GM04504 (cell line): ENCODE measurements at places on chromosomes 4 and X.

GRCh38 chr4:173573286-173573685 is 43.3 kb upstream of the HAND2 start:
- no peak for DNase-seq

DNA sequence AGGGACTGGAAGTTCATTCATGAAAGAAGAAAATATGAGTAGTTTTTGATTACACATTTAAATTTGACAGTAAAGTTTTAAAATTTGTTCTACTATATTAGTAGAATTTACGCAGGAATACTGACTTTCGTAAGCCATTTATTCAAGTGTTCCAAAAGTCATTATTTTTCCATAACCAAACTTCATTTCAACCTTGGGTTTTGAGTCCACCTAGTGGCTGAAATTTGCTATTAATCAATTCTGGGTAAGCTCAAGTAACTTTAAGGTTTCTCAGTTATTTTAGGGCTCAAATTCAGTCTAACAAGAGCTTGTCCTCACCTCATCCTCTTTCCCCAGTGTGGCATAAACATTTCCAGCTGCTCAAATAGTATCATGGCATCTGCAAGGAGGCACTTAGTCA is 175.4 kb downstream of the SH3BGRL start:
- DNase-seq: peak; percentile 7

DNA sequence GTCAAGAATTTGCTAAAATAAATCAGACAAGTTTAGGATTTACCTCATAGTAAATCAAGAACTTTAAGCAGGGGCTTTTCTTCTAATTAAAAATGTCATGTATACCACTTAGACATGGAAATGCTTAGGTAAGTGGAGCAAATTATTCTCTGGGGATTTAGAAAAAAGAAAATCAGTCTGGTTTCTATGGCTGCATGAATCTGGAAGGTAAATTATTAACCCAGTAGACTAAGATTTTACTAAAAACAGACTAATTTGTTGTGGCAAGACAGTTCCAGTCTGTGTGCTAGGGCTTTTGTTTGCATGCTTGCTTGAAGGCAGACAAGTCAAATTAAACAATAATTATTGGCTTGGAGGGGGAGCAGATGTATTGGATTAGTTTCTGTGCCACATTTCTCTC is 140.6 kb downstream of the TBL1X start:
- no peak for DNase-seq

DNA sequence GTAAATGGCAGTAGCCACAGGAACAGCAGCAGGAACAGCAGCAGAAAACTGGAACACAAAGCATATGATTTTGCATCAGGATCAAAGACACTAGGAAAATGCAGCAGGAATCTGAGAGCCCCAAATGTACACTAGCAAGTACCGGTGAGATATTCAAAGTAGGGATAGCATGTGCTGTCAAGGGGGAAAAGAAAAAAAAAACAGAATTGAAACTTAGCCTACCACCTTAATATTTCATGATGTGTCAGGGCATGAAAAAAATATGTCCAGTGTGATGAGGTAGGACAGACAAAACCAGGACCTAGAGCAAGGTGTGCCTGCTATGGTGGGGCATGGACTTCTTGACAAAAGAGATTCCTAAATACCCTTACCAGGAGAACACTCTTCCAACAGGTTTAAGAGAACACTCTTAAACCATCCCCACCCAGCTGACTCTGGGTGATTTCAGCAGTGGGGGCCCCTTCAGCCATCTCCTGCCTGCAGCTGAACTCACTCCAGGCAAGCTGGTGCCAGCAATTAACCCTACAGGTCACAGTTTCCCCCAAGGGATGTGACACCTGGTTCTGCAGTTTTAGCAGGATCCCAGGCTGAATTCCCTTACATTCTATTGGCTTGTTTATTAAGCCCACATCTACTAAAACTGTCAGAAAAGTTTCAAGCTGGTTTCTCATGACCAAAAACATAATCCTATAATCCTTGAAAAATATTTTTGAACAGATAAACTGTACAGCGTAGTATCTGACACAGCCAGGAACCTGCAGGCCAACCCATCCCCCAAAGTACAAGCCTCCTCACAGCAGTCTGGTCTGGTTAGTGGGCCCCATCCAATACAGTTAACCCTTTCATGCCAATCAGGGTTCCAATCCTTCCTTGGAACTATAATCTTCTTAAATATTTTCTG is 62.9 kb upstream of the FMR1 start:
- no peak for DNase-seq

GRCh38 chr4:148245015-148245414 is 197.2 kb downstream of the NR3C2 start:
- no peak for DNase-seq

- no peak for DNase-seq
Observed at GRCh38 chr4:81905971-81906370, 434.3 kb upstream of the RASGEF1B start.

DNA sequence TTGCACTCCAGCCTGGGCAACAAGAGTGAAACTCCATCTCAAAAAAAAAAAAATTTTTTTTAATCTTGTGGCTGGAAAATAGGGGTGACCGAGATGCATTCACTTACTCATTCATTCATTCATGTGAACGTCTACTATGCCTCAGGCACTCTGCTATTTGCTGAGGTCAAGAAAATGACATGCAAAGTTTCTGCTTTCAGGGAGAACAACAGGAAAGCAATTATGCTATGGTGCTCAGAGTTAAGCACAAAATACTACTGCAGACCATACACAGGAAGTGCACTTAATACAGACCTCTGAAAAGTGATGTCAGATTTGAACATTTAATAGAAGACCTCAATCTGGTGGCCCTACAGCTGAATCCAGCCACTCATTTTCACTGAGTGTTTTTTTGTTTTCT is 59.6 kb upstream of the DUSP21 start:
- DNase-seq: peak; percentile 9

DNA sequence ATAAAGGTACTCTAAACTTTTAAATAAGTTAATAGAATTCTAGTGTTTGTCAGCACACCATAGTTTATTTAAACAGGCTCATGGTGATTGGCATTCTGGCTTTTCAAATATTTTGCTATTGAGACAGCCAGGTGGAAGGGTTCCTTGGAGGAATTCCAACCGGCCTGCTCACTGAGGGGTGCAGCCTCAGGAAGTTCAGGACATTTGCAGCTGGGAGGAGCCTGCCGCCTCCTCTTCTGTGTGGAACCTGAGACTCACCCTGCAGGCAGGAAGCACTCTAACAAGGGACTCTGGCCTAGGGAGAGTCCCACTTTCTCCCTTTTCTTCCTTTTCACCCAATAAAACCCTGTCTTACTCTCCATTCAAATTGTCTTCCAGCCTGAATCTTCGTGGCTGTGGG is 1328.0 kb downstream of the FSTL5 start:
- no peak for DNase-seq

DNA sequence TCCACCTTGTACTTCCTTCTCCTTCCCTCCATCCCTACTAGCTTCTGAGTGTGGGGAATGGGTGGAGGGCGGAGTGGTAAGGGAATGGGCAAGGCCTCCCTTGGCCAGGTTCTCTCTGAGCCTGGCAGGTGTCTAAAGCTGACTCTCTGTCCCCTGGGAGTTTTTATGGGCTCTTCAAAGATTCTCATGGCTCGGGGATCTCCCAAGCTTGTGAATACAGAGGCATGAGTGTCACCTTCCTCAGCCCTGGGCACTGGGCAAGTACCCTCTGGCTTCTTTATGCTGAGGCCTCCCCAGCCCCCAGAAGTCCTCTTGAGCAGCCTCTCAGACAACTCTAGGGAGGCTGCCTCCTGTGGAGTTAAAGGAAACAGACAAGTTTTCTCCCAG is 32.5 kb upstream of the DDX3X start:
- DNase-seq: no peak

GRCh38 chr4:188660796-188661195 is 521.6 kb downstream of the TRIML1 start:
- DNase-seq: no peak

DNA sequence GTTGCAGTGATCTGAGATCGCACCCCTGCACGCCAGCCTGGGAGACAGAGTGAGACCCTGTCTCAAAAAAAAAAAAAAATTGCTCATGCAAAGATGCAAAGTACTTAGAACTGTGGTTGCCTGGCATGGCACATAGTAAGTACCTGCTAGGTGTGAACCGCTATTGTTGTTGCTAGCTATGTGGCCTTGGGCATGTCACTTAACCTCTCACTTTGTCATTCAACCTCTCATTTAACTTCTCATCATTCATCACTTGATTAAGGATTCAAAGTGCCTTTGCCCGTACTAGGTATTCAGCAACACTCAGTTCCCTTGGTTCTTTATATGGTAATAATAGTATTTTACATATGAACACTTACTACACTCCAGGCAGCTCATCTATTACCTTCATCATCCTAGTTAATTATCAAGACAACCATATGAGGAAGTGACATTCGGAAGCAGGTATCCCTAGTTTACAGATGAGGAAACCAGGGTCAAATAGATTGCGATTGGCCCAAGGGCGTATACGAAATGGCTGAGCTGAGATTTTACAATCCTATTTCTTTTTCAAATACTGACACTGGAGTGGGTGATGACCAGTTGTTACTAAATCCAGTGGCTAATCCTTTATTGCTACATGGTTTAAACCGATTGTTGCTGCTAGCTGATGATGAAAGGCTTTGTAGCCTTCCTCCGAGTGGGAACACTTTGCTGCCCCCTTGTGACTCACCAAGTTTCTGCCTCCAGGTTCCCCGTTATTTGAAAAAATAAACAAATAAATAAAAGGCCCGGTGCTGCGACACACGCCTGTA is 28.8 kb upstream of the SOWAHD start:
- DNase-seq: peak; percentile 38

GRCh38 chrX:30060718-30061117 is 154.6 kb upstream of the MAGEB2 start:
- DNase-seq: peak; percentile 11

DNA sequence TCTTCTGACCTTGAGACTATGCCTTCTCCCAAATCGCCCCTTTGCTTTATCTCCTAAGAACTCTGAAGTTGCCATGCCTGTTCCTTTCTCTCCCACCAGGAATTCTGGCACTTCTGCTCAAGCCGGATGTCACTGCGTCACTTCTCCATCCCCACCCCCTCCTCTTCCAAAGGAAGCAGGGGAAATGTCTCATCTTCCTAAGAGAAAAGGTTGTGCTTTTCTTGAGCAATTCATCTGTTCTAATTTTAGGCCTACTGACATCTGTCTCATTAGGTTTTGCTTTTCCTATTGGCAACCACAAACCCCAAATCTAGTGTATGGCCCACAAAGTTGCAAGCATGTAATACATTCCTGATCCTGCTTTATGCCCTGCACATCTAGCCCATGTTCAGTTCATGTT is 163.1 kb upstream of the PLAC1 start:
- peak; percentile 40 for DNase-seq

DNA sequence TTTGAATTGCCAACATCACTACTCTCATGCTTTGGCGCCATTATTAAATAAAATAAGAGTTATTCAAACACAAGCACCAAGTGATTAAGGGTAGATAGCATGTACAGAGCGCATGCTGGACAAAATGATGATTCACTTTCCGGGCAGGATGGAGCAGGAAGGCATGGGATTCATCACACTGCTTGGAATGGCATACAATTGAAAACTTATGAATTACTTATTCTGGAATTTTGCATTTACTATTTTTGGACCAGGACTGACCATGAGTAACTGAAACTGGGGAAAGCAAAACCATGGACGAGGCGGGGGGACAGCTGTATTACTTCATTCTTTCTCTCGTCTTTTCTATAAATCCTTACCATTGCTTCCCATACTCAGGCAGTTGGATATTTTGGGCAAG is 28.5 kb upstream of the FGF5 start:
- DNase-seq: peak; percentile 81

DNA sequence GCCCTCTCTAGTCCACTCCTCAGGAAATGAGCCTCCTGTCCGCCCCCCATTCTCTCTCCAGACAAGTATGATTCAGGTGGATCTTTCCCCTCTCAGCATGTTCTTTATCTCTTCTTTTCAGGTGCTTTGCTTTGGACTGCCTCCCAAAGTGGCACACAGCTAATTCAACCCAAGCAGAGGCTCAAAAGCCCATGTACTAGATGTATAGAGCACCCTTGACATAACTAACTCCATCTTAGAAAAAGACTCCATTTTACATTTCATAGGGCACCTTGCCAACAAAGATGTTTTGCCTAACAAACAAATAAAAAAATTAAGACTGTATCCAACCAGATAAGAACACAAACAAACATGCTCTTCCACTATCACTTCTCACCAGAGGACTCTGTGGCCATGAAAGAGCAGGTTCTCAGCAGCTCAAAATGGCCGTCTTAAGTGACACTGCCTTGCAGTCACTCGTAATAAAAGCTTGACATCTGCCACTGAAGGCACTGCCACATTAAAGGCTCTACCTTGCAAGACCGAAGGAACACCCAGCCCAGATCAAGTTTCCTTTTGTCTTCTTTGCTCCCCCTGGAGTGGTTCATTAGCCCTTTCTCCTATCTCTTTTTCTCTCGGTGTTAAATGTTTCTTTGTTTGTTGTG is 84.9 kb upstream of the TAB3 start:
- no peak for DNase-seq

GRCh38 chr4:90025248-90025647 is 101.9 kb upstream of the CCSER1 start:
- no peak for DNase-seq

- peak; percentile 16 for DNase-seq
Observed at GRCh38 chr4:146095091-146095690, 80.3 kb upstream of the LSM6 start.

GRCh38 chr4:83170952-83171399 is 56.4 kb upstream of the PLAC8 start:
- DNase-seq: no peak

- DNase-seq: peak; percentile 5
Observed at GRCh38 chrX:133335027-133335426, 80.3 kb downstream of the GPC4 start.

DNA sequence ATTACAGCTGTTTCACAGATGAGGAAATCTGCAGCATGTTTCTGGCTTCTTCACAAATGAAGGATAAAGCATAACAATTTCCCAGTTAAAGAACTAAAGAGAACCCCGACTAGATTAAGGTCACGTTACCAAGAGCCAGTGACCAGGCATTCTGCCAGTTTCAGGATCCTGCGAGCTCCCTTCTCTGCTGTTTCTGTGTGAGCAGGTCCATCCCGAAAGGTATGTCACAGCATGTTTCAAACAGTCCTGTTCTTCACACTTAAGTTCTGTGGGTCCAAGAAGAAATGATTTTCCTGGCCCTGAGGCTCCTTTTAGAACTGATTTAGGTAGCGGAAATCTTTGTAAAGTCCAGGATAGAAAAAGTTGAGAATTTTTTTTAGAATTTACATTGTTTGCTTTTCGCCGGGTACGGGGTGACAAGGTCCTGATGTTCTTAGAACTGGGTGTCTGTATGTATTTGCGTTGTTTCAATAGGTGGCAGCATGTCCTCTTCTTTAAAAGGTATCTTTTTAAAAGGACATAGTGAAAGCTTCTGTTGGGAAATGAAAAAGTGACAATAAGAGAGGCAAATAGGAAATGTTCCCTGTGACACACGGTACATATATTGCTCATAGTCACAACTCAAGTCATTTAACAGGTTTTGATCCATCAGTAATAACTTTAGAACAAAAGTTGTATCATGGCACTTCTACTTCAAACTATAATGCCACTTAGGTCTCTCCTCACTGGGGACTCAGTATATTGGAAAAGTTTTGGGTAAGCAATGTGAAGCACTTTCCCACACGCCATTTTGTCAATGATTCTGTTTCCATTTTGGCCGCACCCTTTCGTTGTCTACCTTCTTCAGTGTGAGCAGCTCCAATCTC is 18.4 kb downstream of the IL21 start:
- no peak for DNase-seq

GRCh38 chr4:150828159-150828558 is 186.9 kb downstream of the LRBA start:
- DNase-seq: no peak

GRCh38 chr4:90174621-90175023 is 47.4 kb downstream of the CCSER1 start:
- DNase-seq: no peak
